Esophagus mucosa (tissue), 1 donor: ENCODE measurements at places on chromosomes 11 and 22. TPM values are rescaled to one million over a fixed set of nuclear protein-coding genes. Genes with fewer than 3 reads are reported as not detected.

DNA sequence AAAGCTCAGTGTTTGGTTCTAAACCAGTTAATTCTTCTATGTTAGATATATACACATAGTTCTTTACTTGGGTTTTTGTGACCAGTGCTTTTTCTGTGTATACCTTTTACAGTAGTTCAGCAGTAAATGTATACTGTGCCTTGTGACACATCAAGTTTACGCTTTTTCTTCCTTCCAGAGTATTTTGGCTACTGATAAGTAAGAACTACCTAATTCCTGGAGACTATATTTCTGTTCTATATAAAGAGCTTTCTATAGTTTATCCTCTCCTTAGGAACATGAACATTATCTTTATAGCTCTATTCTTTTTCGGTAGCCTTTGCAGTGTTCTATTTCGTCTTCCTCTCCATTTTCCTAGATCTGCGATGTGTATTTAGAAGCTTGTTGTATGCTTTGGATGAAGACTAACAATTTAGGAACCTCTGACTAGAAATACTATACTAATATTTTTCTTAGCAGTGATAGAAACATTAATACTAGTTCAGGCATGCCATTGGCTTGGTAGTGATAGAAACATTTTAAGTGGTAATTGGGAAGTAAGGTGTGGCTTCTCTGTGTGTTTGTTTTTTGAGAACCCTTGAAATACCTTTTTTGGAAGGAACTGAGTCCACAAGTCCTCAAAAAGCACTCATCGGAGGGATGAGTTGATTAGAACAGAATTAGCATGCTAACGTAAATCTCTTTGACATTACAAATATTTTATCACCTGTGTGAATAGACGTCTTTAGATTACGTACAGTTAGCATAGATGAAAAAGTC is 74.6 kb downstream of the ARHGEF12 start:
- no peak for ATAC-seq

The KCNE3 gene
- 2.5 TPM for total RNA-seq

The PRODH gene
- 4.5 TPM for total RNA-seq

The CRYBB3 gene
- 0.64 TPM for total RNA-seq

GRCh38 chr22:19998991-19999820 is 17.4 kb downstream of the ARVCF start:
- no peak for ATAC-seq

DNA sequence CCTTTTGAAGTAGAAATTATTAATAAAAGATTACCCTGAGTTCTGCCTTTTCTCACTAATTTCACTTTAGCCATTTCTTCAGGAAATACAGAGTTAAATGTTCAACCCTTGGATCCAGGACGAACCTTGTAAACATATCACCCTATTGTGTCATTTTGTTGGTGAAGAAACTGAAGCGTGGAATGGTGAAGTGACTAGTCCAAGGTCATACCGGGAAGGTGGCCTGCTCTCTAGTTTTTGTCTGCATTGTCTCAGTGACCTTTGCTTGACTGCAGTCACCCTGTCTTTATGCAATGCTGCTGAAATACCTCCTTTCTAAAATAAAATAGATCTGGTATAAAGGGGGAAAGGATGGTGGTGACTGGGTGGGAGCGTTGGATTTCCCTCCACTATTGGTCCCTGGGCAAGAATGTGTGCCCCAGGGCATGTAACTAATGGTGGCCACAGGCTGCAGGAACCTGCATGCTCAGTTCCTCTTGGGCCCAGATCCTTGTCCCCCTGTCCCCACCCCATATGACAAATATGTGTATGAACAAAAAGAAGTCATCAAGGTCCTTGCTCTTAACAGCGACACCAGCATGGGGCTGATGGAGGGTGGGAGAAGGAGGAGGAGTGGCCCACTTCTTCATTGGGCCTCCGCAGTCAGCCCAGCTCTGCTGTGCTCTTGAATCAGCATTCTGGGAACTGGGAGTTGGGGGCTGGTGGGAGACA is 977 bp upstream of the SORL1-AS1 start:
- no peak for ATAC-seq

- no peak for ATAC-seq
Measured at GRCh38 chr11:75383246-75383645, 16.1 kb upstream of the RPS3 start.

The CHRM1 gene
- not detected for total RNA-seq

The PANX3 gene
- total RNA-seq = not detected
